ENCODE measurements at places on chromosomes 5 and 9. TPM values are rescaled to one million over a fixed set of nuclear protein-coding genes. Genes with fewer than 3 reads are reported as not detected.
A peak's percentile ranks its signal among the peaks of the same experiment; 100 is the strongest.

Gene PKN3
- total RNA-seq = 9.1 TPM

Gene ADAMTS16
- total RNA-seq = 27.2 TPM

Gene GRM6
- total RNA-seq = not detected

Gene ZNF883
- 1.7 TPM for total RNA-seq

Gene SPARC
- total RNA-seq = 84.1 TPM

Gene NR2F1-AS1
- total RNA-seq = 6.0 TPM

- H3K27me3 ChIP-seq = no peaks in the 10 kb centered on the region
- H3K4me3 ChIP-seq = no peak overlapping the region
- no peaks in the 10 kb centered on the region for H3K36me3 ChIP-seq
- H3K27ac ChIP-seq = no peak overlapping the region
These were observed 290.8 kb downstream of the DNAH5 start for GRCh38 chr5:13653709-13654108.

DNA sequence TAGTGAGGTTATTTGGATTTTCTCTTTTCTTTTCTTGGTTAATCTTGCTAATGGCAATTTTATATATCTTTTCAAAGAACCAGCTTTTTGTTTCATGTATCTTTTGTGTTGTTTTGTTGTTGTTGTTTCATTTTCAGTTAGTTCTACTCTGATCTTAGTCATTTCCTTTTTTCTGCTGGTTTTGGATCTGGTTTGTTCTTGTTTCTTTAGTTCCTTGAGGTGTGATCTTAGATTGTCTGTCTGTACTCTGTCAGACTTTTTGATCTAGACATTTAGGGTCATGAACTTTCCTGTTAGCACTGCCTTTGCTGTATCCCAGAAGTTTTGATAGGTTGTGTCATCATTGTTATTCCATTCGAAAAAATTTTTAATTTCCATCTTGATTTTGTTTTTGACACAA lies 399.7 kb downstream of the TLE1 start:
- H3K4me3 ChIP-seq = no peak overlapping the region
- H3K4me1 ChIP-seq = no peaks in the 10 kb centered on the region
- DNase-seq = no peak
- H3K27me3 ChIP-seq = no peaks in the 10 kb centered on the region
- no peak overlapping the region for H3K27ac ChIP-seq
- H3K36me3 ChIP-seq = no peaks in the 10 kb centered on the region

GRCh38 chr5:178238711-178239592 lies 6.3 kb upstream of the PHYKPL start:
- no peak overlapping the region for H3K27ac ChIP-seq
- H3K27me3 ChIP-seq = peaks cover 20% of the 10 kb centered on the region
- DNase-seq = peak; percentile 10

DNA sequence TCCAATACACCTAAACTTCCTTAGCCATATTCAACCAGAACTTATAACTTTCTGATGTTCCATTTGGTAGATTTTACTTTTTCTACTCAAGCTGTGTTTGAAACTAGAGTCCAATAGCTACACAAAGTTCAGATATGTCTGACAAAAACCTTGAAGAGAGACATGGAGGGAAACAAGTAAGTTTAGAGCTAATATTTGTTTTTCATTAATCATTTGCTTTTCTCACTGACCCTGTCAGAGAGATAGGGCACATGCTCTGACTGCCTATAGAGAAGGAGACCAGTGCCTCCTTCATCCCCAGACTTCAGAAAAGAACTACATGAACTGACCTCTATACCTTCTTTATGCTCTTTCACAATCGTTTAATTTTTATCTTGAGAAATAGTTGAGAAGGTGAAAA lies 157.0 kb upstream of the PPP1R2B start:
- peaks cover 2% of the 10 kb centered on the region for H3K27me3 ChIP-seq
- no peaks in the 10 kb centered on the region for H3K36me3 ChIP-seq
- no peaks in the 10 kb centered on the region for H3K4me1 ChIP-seq
- H3K4me3 ChIP-seq = no peak overlapping the region
- no peak overlapping the region for H3K27ac ChIP-seq
- DNase-seq = no peak
